ENCODE measurements at places on chromosomes 7 and 10. TPM values are rescaled to one million over a fixed set of nuclear protein-coding genes. Genes with fewer than 3 reads are reported as not detected.

The TMEM213 gene
- not detected for total RNA-seq

The EN2 gene
- total RNA-seq = 0.05 TPM

The SPDYE11 gene
- not detected for total RNA-seq

The ZC3HAV1L gene
- total RNA-seq = 34.9 TPM

The CYP2W1 gene
- not detected for total RNA-seq

The TFPI2 gene
- total RNA-seq = 65.1 TPM

The MKX gene
- not detected for total RNA-seq

The MAGI2 gene
- 2.9 TPM for total RNA-seq

DNA sequence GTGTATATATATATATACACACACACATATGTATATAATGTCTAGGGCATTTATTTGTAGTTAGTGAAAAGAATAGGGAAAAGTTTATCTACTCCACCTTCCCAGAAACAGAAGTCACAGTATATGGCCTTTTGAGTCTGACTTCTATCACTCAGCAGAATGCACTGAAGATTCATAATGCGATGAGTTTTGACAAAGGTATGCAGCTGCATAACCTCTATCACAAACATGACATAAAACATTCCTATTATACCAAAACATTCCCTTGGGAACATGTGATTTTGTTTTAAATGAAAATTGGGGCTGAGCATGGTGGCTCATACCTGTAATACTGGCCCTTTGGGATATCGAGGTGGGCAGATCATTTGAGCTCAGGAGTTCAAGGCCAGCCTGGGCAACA is 137.3 kb upstream of the EEPD1 start:
- DNase-seq = no peak

DNA sequence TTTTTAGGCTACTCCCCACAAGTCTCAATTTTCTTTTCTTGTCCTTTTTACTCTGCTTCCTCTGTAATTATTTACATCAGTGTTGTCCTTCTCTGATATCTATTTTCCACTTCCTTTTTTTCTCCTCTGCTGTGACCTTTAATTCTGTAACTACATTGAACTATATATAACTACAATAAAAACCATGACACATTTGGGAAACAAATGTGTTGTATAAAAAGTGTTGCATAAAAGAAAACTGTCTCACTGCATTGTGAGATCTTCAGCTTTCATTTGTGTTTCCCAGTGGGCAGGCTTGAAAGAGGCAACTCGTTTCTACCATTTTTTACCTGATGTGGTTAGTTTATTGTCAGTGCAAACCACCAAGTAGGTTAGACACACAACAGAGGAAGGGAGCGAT is 483.9 kb upstream of the NRP1 start:
- DNase-seq = no peak

DNA sequence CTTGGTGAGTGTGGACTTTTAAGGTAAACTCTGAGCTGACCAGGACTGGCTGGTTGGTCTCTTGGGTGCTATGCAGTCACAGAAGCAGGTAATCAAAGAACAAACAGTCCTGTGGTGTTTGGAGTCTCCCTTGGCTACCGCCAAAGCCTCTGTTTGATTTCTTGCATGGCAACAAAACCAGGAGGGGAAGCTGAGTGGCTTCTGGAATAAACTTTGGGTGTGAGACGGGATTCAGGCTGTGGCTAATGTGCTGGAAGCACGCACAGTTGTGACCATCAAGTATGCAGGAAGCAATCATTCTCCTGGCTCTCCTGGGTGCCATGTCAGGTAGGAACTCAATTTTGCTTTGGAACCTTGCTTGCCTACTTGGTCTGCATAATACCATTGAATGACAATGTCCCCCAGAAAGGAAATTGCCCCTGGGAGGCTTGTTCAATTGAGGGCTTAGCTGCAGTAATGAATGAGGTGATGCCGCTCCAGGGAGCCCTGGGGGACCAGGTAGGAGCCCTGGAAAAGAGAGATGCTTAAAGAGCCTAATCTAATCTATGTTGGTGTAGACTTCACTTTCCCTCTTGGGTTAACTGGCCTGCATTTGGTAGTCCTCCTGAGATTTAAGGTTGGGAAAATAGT is at the start of gene CDHR3:
Gene CDHR3, plus strand, starts transcription at position 227 of the 630 bp plus-strand sequence. Its CDS starts 55 bp downstream, at position 282.
- no peak for DNase-seq

Data from renal cortical epithelial cell (primary cell).